Dermis microvascular lymphatic vessel endothelial cell (primary cell): ENCODE measurements at places on chromosomes 13 and 19. TPM values are rescaled to one million over a fixed set of nuclear protein-coding genes. Genes with fewer than 3 reads are reported as not detected.

CCDC70 gene
- not detected in 2 replicates for total RNA-seq

ZNF486 gene
- 5.4 and 6.8 TPM in 2 replicates for total RNA-seq

SYNGR4 gene
- not detected in 2 replicates for total RNA-seq

ZNF285 gene
- total RNA-seq, result 1.2 and 1.8 TPM in 2 replicates

LTBP4 gene
- total RNA-seq, result 12.3 and 60.8 TPM in 2 replicates

GGN gene
- under 0.01 and 0.26 TPM in 2 replicates for total RNA-seq

CLEC17A gene
- total RNA-seq, result not detected in 2 replicates

MBD3L3 gene
- not detected in 2 replicates for total RNA-seq

DNAAF3 gene
- total RNA-seq, result 0.26 and 0.38 TPM in 2 replicates

CADM4 gene
- total RNA-seq, result 9.2 and 22.9 TPM in 2 replicates

SAFB2 gene
- 19.4 and 23.0 TPM in 2 replicates for total RNA-seq

SYDE1 gene
- total RNA-seq, result 7.7 and 15.8 TPM in 2 replicates

SUGP2 gene
- 11.0 and 16.1 TPM in 2 replicates for total RNA-seq

TNNI3 gene
- not detected in 2 replicates for total RNA-seq

TGFBR3L gene
- 0.25 and 0.26 TPM in 2 replicates for total RNA-seq

ZNF610 gene
- total RNA-seq, result 1.7 and 2.0 TPM in 2 replicates

FARP1 gene
- total RNA-seq, result 9.8 and 20.9 TPM in 2 replicates

EDDM13 gene
- total RNA-seq, result 1.8 and 2.2 TPM in 2 replicates

TMEM145 gene
- 0.25 and 0.26 TPM in 2 replicates for total RNA-seq

P2RY11 gene
- 1.5 and 2.4 TPM in 2 replicates for total RNA-seq

OR7D2 gene
- total RNA-seq, result under 0.01 and 0.25 TPM in 2 replicates

PINLYP gene
- total RNA-seq, result 4.2 and 4.5 TPM in 2 replicates

ZNF419 gene
- total RNA-seq, result 7.7 and 14.9 TPM in 2 replicates

ZNF730 gene
- total RNA-seq, result 1.3 and 1.7 TPM in 2 replicates

CYP2S1 gene
- 0.38 and 0.39 TPM in 2 replicates for total RNA-seq

AKAP8L gene
- total RNA-seq, result 33.0 and 41.5 TPM in 2 replicates
